Activated naive CD4-positive, alpha-beta T cell treated with anti-CD3 and anti-CD28 coated beads for 36 hours (primary cell): ENCODE measurements at places on chromosomes 7 and 10. TPM values are rescaled to one million over a fixed set of nuclear protein-coding genes. Genes with fewer than 3 reads are reported as not detected.

- DNase-seq, result peak; percentile 90
These were observed 36.7 kb upstream of the UBE2H start for GRCh38 chr7:129989466-129989865.

GRCh38 chr7:138345567-138345966, 114.5 kb upstream of the TRIM24 start:
- no peak for DNase-seq

- no peak for DNase-seq
These were observed 63.2 kb upstream of the OPALIN start for GRCh38 chr10:96421995-96422394.

Gene CFAP69
- 0.31 TPM for total RNA-seq

Gene ASB10
- not detected for total RNA-seq

- peak; percentile 36 for DNase-seq
These were observed 482 bp upstream of the ERCC6 start for GRCh38 chr10:49539320-49539885.

DNA sequence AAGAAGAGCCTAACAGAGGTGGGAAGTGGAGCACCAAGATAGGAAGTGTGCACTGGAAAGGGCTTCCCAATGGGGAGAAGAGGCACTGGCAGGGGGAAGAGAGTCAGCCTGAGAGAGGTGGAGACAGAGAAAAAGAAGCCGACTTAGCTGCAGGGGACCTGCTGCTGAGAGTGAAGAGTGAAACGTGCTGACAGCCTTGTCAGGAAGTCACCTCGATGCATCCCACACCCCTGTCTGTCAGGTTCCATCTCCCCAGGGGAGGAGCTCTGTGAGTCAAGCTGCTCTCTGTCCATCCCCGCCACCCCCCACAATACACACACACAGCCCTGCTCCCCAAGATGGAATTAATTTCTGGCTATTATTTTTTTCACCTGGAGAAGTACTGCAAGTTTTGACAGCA, 14.0 kb downstream of the KAZALD1 start:
- no peak for DNase-seq

DNA sequence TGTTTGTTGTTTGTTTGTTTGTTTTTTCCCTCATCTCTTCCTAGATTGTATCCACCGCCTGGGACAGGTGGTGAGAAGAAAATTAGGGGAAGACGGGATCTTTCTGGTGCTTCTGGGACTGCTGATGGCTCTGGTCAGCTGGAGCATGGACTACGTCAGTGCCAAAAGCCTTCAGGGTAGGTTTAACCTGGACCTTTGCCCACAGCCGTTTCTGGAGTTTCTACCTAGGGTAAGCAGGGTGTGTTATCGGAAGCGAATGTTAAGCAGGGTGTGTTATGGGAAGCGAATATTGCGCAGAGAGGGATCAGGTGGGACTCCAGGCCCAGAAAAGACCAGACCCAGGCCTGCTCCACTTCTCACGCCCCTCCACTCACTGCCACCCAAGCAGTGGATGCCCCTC, 4.7 kb downstream of the CLCN1 start:
- DNase-seq, result no peak

Gene SKIDA1
- 0.10 TPM for total RNA-seq

- no peak for DNase-seq
These were observed 44.4 kb downstream of the TACC2 start for GRCh38 chr10:122033224-122033926.

DNA sequence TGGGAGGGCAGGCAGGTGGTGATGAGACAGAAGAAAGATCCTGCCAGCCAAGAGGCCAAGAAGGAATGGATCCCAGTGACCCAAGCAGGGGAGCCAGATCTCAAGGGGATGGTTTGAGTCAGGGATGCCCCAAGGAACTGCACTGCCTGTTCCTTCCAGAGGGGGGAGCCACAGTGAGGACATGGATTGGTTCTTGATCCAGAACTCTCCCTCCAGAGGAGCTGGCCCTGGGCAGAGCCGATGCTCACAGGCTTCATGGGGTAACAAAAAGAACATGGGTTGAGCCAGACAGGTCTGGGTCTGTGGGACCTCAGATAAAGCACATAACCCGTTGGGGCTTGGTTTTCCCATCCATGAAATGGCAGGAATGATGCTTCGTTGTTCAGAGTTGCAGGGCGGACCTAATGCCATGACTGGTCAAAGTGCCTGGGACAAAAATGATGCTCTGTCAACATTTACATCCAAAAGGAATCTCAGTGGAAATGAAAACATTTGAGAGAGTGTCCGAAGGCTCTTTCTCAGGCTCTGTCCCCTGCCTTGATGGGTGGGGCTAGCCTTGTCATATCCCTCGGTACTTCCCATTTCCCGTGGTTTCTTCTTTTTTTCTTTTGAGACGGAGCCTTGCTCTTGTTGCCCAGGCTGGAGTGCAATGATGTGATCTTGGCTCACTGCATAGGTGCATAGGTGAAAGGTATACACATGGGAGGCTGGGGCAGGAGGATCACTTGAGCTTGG, 4.7 kb upstream of the DENND2A start:
- peak; percentile 36 for DNase-seq

Gene FFAR4
- not detected for total RNA-seq

DNA sequence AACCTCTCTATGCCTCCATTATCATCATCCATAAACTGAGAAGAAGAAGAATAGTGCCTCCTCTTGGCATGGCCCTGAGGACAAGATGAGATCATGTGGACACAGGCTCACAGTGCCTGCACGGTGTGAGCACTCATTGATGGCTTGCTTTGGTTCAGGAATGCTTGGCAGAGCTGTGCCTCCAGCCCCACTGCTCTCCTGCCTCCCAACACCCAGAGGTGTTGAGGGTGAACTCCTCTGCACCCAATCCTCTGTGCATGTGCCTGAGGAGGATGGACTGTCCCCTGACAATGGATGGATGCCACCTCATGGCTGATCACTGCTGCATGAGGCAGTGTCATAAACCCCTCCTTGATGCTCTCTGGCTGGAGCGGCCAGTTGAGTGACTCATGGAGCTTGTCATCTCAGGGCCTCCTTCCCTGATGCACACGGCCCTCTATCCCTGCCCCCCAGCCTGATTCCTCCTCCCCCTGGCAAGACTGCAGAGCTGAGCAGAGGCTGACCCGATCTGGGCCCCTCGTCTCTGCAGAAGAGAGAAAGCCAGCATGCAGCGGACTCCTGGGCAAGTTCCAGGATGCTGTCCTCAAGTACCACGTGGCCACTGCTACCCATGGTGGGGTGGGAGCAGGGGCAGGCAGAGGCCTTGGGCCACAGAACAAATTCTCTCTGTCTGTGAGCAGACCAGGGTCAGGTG, 136.3 kb downstream of the KCNMA1 start:
- DNase-seq, result no peak

DNA sequence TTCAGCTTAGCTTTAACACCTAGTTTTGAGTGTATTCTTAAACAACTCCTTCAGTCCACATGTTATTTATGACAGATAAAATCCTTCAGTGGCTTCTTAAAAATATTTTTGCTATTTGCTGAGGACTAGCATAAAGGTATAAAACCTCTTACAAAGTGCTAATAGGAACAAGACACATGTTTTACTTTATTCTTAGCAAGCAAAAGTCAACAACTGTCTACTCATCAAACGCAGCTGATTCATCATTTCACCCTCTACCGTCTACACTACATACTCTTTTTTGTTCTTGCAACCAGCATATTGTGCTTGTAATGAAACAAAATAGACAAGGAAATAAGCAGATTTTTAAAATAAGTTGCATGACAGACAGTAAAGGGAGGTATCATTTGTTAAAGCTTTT, 319.7 kb downstream of the SNX13 start:
- no peak for DNase-seq

DNA sequence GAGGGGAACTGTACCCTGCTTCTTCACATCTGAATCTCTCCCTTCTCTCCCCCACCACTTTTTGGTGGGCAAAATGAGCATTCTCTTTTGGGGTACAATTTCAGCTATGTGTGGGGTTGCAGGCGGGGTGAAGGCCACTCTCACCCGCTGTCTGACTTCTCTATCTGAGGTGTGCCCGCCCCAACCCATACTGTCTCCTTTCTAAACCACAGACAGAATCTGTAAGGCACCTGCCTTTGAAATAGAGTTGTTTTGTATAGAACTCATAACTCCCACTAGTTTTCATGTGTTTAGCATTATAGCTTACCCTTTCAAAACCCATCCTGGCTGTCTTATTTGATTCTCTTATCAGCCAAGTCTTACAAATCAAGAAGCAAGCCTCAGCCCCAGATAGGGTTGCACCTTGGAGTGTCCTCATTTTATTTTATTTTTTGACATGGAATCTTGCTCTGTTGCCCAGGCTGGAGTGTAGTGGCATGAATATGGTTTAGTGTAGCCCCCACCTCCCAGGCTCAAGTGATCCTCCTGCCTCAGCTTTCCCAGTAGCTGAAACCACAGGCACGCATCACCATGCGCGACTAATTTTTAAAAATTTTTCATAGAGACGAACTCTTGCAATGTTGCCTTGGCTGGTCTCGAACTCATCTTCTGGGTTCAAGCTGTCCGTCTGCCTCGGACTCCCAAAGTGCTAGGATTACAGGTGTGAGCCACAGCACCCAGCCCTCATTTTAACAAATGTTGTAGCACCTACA, 11.9 kb downstream of the TSPAN14 start:
- peak; percentile 53 for DNase-seq

Gene SUFU
- 7.1 TPM for total RNA-seq

DNA sequence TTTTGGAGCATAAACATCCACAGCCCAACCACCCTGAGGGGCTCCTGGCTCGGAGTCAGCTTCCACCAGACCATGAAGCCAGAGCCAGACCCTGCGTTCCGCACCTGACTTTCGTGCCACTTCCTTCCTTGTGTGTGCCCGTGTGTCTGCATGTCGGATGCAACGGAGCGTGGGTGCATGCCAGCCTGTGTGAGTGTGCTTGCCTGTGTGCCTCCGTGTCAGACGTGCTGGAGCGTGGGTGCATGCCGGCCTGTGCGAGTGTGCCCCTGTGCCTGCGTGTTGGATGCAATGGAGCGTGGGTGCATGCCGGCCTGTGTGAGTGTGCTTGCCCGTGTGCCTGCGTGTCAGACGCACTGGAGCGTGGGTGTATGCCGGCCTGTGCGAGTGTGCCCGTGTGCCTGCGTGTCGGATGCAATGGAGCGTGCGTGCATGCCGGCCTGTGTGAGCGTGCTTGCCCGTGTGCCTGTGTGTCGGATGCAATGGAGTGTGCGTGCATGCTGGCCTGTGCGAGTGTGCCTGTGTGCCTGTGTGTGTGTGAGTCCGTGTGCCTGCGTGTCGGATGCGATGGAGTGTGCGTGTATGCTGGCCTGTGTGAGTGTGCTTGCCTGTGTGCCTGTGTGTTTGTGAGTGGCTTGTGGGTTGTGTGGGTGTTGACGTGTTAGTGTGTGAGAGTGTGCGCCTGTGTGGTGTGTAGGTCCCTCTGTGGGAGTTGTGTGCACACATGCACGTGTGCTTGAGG, 28.1 kb upstream of the KNDC1 start:
- DNase-seq, result no peak

Gene MSMB
- total RNA-seq, result not detected

Gene SVOPL
- total RNA-seq, result not detected

- peak; percentile 4 for DNase-seq
These were observed at the start of gene NACAD for GRCh38 chr7:45088821-45089340. Gene NACAD, minus strand, starts transcription at chr7:45088969. Its CDS starts 75 bp downstream, at chr7:45088894.

DNA sequence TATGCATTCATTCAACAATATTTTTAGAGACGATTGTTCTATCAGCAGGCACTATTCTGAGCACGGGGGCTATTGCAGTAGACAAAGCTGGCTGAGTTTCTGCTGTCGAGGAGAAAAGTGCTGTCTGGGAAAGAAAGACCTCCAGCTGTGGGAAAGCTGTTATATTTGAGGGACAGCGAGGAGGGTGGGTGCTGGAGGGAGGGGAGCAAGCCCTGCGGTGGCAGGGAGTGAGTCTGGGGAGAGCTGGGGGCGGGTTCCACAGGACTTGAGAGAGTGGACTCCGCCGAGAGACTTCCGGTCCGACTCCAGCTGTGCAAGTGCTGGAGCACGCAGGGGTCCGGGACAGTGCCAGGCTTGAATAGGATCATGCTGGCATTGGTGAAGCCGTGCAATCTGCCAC, 602.1 kb upstream of the FOXK1 start:
- DNase-seq, result no peak

DNA sequence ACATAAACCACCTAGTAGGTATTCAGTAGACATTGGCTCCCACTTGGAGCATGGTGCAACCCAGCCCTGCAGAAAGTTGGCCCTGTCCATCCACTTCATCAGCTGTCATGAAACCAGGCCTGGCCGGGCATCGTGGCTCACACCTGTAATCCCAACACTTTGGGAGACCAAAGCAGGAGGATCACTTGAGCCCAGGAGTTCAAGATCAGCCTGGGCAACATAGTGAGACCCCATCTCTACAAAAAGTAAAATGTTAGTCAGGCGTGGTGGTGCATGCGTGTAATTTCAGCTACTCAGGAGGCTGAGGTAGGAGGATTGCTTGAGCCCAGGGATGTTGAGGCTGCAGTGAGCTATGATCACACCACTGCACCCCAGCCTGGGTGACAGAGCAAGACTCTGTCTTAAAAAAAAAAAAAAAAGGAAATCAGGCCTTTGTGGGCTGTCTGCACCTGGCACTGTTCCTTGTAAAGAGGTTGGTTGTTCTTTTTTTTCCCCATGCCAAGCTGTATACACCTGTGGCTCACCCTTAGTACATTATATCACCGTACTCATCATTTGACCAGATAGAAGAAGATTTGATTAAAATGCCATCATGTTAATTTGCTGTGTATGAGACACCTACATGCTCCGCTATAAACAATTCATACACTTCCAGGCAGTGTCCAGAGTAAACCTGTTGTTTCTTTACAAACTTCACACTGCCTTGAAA, 45.4 kb upstream of the GRID1 start:
- DNase-seq, result peak; percentile 32

GRCh38 chr10:89679986-89680385, 21.4 kb upstream of the KIF20B start:
- DNase-seq, result no peak

Gene HTRA1
- not detected for total RNA-seq

DNA sequence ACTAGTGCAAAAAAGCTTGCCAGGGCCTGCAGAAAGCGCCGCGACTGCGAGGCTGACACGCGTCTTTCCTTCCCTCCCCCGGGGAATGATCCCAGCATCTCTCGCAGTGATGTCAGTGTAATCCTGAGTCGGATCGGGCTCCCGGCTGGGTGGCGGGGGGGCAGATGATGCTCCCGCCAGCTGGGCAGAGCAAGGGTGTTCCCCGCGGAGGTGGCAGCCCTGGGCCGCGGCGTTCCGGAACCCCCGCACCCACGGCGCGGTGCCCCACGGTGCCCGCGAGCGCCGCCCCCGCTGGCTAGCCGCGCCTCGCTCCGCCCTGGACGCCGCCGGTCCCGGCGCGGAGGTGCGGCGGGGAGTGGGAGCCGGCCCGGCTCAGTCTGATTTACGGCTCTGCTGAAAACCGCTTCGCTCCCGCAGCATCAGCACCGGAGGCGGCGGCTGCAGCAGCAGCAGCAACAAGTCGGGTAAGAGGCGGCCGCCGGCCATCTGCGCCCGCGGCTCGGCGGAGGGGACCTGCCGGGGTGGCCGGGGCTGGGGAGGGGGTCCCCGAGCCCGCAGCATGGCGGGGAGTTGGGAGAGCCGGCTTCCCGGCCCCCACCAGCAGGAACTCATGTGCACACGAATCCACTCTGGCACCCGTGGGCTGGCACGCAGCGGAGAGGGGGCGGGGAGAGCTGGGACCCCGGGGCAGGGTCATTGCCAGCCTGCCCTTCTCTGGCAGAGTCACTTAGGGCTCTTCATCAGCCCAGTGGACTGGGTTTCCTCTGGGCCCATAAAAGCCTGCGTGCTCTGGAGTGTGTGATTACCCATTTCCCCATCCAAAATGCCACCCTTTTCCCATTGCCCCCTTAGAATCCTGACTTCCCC, at the start of gene ZNF365:
ZNF365 (plus strand) TSS at position 375 of the 867 bp plus-strand sequence. CDS start 1,825 bp downstream, outside the sequence.
- peak; percentile 54 for DNase-seq

GRCh38 chr10:114367351-114368056, 36.8 kb downstream of the AFAP1L2 start:
- DNase-seq, result no peak

Gene EPO
- not detected for total RNA-seq
